ENCODE measurements at places on chromosomes 3 and 15. TPM values are rescaled to one million over a fixed set of nuclear protein-coding genes. Genes with fewer than 3 reads are reported as not detected.
A peak's percentile ranks its signal among the peaks of the same experiment; 100 is the strongest.

FAM219B gene
- total RNA-seq, result 56.2 TPM

FSIP1 gene
- total RNA-seq, result 0.27 TPM

SLC49A4 gene
- total RNA-seq, result 16.1 TPM

IL5RA gene
- total RNA-seq, result not detected

C3orf85 gene
- not detected for total RNA-seq

PRR20G gene
- not detected for total RNA-seq

CEP19 gene
- total RNA-seq, result 1.2 TPM

MAP3K13 gene
- total RNA-seq, result 114 TPM

OCA2 gene
- total RNA-seq, result not detected

DNA sequence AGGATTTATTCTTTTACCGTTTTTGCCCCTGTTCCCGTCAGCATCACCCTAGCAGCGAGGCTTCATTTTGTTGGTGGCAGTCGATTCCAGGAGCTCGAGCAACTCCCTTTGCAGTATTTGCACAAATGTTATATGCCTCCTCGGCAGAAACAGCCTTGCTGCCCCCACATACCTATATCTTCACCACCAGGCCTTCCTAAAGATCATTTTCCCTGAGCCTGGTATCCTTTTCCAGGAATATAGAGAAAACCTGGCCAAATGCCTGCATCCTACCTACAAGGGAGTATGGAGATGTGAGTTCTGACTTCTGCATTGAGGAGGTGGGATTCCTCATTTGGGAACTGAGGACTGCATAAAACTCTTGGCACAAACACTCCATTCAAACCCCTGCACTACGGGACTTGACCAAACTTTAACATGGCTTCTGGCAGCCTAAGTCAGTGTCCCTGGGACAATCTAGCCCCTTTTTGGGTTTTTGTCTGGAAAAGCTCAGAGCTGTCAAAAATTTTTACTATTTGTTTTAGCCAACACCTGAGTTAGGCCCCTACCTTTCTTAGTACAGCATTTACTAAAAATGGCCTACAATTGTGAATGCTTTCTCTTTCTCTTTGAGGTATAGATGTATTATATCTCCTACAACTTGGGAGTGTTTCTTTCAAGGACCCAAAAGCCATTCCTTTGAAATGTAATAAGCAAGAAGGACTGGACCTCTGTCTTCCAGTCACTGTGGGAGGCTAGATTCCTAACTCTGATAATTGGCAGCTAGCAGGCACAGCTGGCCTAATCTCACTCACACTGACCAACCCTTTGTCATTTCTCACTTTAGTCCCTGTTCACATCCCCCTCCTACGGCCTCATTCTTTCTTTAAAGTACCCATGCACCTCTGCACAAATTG is 12.1 kb upstream of the UBE2Q2 start:
- H3K27me3 ChIP-seq, result no peaks in the 10 kb centered on the region
- H3K4me1 ChIP-seq, result no peaks in the 10 kb centered on the region
- H3K27ac ChIP-seq, result no peak overlapping the region
- no peak overlapping the region for H3K4me3 ChIP-seq

DNA sequence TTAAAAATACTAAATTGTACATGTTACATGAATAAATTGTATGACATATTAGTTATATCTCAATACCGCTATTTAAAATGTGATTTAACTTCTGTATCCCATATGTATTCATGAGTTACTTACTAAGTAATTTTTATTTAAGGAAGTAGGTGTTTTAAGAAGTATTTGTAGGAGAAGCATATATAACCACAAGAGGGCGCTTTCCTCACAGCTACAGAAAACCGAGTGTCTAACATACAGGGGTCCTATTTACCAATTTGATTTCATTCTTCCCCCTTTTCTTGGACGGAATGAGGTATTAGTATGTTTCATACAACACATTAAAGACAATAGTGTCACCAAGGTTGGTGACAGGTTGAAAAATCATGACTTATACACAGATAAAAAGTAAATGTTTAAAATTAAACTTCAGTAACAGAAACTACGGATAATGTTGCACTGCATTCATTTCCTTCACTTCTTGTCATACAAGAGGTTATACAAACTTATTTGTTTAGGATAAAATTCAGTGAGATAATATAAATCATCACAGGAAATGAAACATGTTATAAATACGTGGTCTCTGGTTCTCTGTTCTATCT is 253.6 kb downstream of the MAGI1 start:
- no peaks in the 10 kb centered on the region for H3K36me3 ChIP-seq
- peak; percentile 17 for DNase-seq
- no peaks in the 10 kb centered on the region for H3K27me3 ChIP-seq
- no peak overlapping the region for H3K4me3 ChIP-seq
- H3K4me1 ChIP-seq, result peaks cover 24% of the 10 kb centered on the region
- H3K27ac ChIP-seq, result no peak overlapping the region

DNA sequence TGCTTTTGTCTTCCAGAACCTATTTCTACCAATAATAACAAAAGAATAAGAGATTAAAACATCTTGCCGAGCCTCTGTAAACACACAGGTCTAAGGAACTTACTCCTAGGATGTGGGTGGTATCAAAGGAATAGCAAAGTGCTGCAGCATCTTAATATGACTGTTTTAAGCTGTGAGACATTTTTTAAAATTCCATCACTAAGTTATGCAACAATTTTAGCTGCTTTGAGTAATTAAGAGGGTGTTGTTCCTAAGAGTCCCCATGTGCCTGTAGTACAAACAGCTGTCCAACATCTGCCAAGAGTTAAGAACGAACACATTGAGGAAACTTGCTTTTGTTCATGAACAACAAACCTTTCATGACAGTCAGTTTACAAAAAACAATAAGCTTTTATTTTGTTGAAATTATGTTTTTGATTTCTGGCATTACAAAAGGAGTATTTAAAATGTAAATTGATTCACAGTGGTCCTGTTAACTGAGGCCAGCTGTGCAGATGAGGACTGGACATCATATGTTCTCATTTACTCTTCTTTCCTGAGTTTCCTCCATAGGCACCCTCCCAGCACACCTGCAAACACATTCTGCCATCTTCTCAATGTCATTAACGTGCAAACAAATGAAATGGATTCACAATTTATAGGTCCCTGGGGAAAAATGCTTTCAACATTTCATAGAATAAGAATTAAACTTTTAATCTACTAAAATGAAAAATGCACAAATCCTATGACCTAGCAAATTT is 337.3 kb upstream of the ARHGEF26 start:
- no peak for DNase-seq
- no peak overlapping the region for H3K4me3 ChIP-seq
- no peaks in the 10 kb centered on the region for H3K27me3 ChIP-seq
- H3K27ac ChIP-seq, result no peak overlapping the region
- H3K36me3 ChIP-seq, result no peaks in the 10 kb centered on the region
- no peaks in the 10 kb centered on the region for H3K4me1 ChIP-seq

DNA sequence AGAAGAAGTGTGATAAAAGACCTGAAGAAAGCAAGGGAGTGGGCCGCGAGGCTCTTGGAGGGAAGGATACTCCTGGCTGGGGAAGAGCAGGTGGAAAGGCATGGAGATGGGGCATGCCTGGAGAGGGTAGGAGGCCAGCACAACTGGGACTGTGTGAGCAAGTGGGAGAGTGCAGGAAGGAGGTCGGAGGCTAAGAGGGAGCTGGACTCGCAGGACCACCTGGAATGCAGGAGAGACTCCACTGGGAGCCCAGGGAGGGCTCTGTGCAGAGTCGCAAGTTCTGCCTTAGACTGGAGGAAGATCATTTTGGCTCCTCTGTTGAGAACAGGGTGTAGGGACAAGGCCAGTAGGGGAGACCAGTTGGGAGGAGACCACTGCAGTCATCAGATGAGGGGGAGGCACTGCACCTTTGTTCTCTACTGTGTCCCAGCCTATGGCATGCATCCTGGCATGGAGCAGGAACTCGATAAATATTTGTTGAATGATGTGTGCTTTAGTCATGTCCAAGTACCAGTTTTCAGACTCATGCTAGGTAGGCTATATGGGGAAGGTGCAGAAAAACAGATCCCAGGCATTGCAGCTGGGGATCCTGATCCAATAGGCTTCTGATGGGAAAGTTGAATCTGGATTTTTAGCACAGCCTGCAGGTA is 13.7 kb downstream of the FAM107A start:
- no peaks in the 10 kb centered on the region for H3K27me3 ChIP-seq
- peaks cover 34% of the 10 kb centered on the region for H3K4me1 ChIP-seq
- H3K36me3 ChIP-seq, result no peaks in the 10 kb centered on the region
- DNase-seq, result peak; percentile 13
- peak overlapping the region; percentile 5 for H3K27ac ChIP-seq

GRCh38 chr3:13651057-13651400 is 102.1 kb downstream of the FBLN2 start:
- no peak overlapping the region for H3K4me3 ChIP-seq
- peaks cover 47% of the 10 kb centered on the region for H3K27me3 ChIP-seq
- no peak overlapping the region for H3K27ac ChIP-seq
- peaks cover 7% of the 10 kb centered on the region for H3K4me1 ChIP-seq
- no peaks in the 10 kb centered on the region for H3K36me3 ChIP-seq
- no peak for DNase-seq

- H3K36me3 ChIP-seq, result no peaks in the 10 kb centered on the region
- H3K4me1 ChIP-seq, result no peaks in the 10 kb centered on the region
- H3K4me3 ChIP-seq, result no peak overlapping the region
- no peaks in the 10 kb centered on the region for H3K27me3 ChIP-seq
- DNase-seq, result no peak
Observed at GRCh38 chr3:61358364-61358763, 107.1 kb upstream of the FHIT start.

GRCh38 chr15:78828920-78829319 is 17.7 kb upstream of the ADAMTS7 start:
- no peak for DNase-seq
- peaks cover 35% of the 10 kb centered on the region for H3K27me3 ChIP-seq
- no peaks in the 10 kb centered on the region for H3K4me1 ChIP-seq
- no peak overlapping the region for H3K27ac ChIP-seq
- no peak overlapping the region for H3K4me3 ChIP-seq
- H3K36me3 ChIP-seq, result no peaks in the 10 kb centered on the region

GRCh38 chr3:73727117-73727821 is 102.5 kb upstream of the PDZRN3 start:
- no peak overlapping the region for H3K27ac ChIP-seq
- H3K4me3 ChIP-seq, result no peak overlapping the region
- DNase-seq, result no peak
- H3K36me3 ChIP-seq, result no peaks in the 10 kb centered on the region
- H3K4me1 ChIP-seq, result no peaks in the 10 kb centered on the region

- H3K36me3 ChIP-seq, result no peaks in the 10 kb centered on the region
- H3K27me3 ChIP-seq, result no peaks in the 10 kb centered on the region
- H3K27ac ChIP-seq, result no peak overlapping the region
- DNase-seq, result no peak
- H3K4me3 ChIP-seq, result no peak overlapping the region
Observed at GRCh38 chr3:188752850-188753249, 418.9 kb upstream of the TPRG1 start.

DNA sequence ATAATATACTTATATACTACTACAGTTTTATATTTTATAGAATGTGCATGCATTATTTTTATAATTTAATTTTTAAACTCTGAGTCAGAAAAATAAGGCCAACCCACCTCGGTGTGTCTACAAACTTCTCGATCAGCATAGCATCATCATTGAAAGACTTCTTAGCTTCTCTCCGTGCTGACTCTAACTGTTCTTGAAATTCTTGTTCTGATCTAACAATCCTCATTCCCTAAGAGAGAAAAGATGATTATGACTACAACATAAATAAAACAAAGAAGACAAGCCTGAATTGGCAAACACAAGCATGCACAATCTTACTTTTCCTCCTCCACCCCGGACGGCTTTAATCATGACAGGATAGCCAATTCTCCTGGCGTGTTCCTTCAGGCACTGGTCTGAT is 28.4 kb downstream of the MCCC1 start:
- DNase-seq, result no peak
- no peak overlapping the region for H3K4me3 ChIP-seq
- H3K4me1 ChIP-seq, result peaks cover 19% of the 10 kb centered on the region
- no peaks in the 10 kb centered on the region for H3K27me3 ChIP-seq

DNA sequence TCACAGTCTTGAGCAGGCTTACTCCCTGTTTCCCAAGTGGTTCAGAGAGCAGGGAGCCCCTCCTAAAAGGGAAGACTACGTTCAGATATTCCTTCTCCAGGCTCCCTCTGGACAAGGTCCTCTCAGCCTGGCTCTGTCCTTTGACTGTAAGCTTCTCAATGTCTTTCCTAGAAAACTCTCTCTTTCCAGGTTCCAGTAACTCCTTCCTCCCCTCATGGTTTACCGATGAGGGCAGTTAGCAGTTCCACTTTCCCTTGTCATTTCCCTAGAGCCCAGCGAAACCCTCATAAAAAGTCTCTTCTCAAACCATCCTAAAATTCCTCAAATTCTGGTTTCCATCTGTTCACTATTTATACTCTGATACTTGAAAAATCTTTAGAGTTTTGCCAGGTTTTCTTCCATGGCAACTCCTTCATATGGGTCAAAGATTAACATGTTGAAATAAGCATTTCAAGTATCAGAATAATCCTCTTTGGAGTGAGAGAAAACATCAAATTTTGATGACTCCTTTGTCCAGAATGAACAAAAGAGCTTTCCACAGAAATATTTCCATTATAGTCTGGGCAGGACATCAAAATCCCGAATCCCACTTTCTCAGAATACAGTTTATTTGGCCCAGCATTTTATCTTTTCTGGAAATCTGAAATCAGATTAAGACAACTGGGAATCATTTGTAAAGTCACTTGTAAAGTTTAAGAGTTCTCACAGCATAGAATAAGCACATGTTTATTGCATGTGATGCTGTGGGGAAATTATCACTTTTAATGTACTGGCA is 599.4 kb downstream of the UNC13C start:
- H3K4me1 ChIP-seq, result no peaks in the 10 kb centered on the region
- H3K27me3 ChIP-seq, result no peaks in the 10 kb centered on the region
- DNase-seq, result no peak

All from Calu3 (cell line).